Stimulated activated naive CD4-positive, alpha-beta T cell (primary cell): ENCODE measurements at places on chromosomes 13 and 19.

GRCh38 chr19:32022044-32022640 lies 323.3 kb upstream of the ZNF507 start:
- no peak for DNase-seq

DNA sequence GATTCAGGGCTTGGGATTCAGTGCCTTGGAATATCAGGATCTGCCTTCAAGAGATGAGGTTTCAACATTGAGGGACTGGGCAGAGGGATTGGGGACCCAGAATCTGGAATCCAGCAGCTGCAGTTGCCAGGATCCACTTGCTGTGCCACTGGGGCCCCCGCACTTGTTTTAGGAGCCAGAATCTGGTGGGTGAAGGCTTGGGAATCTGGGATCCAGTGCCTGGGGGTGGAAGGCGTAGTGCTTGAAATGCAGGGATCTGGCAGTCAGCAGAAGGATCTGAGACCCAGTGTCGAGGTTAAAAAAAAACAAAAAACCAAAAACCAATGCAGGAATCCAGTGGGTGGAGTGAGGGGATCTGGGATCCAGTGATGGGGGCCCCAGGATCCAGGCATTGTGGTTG lies 7.3 kb upstream of the SLC25A41 start:
- no peak for DNase-seq

DNA sequence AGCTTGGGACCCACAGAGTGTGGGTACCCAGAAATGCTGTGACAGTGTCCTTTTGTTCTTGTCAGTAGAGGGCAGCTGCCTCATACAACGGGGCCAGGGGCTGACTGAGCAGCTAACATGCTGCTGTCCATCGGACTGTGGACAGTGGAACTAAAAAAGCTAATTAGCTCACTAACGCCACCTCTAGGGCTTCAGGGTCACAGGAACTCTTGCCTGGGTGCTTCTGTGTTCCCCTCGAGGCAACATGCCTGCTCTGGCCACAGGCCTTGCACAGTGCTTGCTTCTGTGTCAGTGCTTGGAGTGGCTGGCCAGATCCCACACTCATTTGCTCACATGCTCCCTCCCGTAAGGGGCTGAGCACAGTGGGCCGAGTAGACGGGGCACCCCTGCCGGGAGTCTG lies 377.0 kb downstream of the OLFM4 start:
- DNase-seq, result no peak

GRCh38 chr19:40512473-40513344 lies 45.9 kb downstream of the SPTBN4 start:
- DNase-seq, result no peak

GRCh38 chr19:58252102-58252685 lies 23.5 kb downstream of the ZNF544 start:
- no peak for DNase-seq

- DNase-seq, result no peak
Measured at GRCh38 chr13:110536006-110536693, 25.4 kb downstream of the RAB20 start.

- DNase-seq, result no peak
Measured at GRCh38 chr19:42057846-42058245, 12.2 kb downstream of the GRIK5 start.

GRCh38 chr13:76904507-76904906 lies 18.3 kb upstream of the KCTD12 start:
- no peak for DNase-seq

DNA sequence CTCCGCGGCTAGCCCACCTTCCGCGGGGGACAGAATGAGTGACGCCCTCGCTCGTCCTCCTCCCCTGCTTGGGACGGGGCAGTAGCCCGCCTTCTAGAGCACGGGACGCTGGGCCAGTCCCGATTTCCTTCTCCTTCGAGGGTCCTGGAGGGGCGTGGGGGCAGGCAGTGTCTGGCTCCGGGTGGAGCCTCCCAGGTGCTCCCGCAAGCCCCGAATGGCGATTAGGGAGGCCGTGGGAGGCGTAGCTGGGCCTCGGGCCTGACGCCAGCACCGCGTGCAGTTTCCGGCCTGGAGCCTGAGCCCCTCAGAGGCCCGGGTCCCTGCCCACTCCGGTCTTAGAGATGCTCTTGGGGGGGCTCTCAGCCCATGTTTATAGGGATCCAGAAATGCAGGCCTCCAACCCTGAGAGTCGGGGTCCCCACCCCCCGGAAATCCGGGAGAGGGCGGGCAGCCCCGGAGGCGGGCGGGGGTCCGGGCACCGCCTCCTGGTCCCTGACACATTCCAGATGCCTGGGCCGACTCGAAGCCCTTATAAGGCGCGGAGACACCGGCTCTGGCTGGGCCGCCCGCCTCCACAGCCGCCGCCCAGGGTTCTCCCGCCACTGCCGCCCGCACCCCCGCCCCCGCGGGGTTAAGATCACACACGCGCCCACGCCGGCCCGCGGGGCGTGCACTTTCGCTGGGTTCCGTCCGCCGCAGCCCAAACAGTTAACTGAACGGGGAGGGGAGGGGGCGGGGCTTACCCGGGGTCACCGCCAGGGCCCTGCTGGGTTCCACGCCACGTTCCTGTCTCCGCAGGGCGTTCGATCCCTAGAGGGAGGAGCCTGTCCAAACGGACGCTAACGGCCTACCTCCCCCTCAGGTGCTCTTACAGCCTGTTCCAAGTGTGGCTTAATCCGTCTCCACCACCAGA lies 1.5 kb downstream of the MYADM start:
- DNase-seq, result peak; percentile 91

- peak; percentile 70 for DNase-seq
Measured at GRCh38 chr19:13100031-13100588, 2.5 kb downstream of the LYL1 start.

- peak; percentile 13 for DNase-seq
Measured at GRCh38 chr13:48265217-48265815, 32.3 kb downstream of the ITM2B start.

DNA sequence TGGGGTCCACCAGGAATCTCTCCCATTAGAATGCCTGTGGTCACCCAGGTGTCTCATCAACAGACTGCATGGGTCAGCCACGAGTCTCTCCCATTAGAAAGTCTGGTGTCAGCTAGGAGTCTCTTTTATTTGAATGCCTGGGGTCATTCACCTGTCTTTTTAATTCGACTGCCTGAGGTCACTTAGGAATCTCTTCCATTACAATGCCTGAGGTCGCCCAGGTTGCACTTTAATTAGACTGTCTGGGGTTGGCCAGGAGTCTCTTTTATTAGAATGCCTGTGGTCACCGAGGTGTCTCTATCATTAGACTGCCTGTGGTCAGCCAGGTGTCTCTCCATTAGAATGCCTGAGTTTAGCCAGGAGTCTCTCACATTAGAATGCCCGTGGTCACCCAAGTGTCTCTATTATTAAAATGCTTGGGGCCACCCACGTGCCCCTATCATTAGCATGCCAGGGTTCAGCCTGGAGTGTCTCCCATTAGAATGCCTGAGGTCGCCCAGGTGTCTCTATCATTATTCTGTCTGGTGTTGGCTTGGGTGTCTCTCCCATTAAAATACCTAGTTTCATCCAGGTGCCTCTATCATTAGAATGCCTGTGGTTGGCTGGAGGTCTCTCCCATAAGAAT lies 1474.3 kb downstream of the UQCRFS1 start:
- no peak for DNase-seq

GRCh38 chr19:39065928-39066327 lies 18.2 kb upstream of the ACP7 start:
- no peak for DNase-seq

DNA sequence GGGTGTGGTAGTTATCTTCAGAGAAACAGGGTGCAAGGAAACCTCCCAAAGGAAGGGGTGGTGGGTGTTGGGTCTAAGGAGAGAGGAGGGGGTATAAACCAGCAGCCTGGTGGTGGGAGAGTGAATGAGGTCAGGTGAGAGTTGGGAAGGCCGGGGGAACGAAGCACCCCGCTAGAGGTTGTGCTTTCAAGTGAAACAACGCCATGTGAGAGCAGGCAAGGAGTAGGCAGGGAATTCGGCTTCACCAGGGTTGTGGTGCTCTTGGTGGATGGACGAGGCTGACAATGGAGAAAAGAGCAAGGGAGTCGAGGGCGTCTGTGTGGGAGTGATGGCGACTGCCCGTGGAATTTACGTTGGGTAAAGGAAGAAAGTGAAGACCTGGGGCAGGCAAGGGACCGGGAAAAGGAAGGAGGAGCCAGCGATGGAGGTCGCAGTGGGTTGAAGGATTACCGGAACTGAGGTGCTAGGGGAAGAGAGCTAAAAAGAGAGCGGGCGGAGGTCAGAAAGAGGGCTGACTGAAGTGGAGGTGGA lies 2.1 kb upstream of the MLNR start:
- no peak for DNase-seq

- DNase-seq, result no peak
Measured at GRCh38 chr19:33612928-33613619, 8.7 kb upstream of the CHST8 start.

DNA sequence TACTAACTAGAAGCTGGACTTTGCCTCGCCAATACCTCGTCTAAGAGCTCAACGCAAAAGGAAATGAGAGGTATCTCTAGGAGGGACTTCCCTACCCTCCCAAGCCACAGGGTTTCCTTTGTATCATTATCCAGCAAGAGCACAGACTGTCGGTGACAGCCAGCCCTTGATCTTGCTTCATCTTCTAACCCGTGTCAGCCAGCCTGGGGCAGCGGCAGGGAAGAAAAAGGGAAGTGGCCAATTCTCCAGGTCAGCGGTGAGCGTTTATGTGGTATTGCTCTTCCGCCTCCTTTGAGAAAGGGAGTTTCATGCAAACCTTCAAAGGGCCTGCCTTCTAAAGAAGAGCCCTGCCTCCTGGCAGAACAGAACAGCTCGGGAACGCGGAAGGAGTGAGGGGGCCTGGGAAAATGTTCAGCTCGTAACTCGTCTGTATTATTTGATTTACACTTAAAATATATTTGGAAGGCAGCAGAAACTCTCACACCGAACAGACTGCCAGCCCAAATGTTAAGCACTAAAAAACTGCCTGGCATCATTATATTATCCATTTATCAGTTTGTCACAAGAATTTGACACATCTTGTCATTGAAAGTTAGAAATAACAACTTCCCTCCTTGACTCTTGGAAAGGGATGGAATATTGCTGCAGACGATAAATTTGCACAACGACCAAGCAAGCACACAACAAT lies 41.8 kb downstream of the EFNB2 start:
- DNase-seq, result no peak

GRCh38 chr13:112510987-112511685 lies 76.8 kb downstream of the TUBGCP3 start:
- no peak for DNase-seq

DNA sequence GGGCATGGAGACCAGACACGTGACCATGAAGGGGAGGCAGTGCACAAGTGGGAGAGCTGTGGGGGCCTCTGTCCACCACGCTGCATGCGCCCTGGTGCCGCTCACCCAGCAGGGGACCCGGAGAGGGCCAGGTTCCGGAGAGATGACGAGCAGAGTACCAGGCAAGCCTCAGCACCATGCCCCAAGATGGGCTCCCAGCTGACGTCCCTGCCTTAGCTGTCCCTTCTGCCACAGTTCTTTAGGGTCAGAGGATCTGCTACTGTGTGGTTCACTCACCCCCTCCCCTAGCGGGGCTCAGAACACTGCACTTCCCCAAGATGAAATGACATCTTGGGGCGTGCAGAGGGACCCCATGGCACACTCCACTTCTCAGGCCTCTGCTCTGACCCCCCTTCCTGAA lies 9.6 kb upstream of the PRKD2 start:
- DNase-seq, result no peak

DNA sequence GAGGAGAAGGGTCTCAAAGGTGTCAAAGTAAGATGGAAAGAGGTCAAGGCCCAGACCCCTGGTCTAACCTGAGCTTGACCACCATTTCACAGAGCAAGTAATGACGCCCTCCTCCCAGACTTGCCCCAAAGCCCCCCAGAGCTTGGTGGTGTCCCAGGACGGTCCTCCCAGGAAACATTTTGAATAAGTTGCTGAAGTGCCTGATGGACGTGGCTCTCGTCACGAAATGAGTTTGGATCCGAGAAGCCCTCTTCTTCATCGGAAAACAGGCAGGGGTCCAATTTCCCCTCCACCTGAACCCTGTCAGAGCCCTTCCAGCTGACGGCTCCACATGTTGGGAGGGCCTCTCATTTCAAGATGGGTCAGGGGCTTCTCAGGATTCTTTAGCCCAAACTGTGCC lies 54.5 kb upstream of the TPM4 start:
- DNase-seq, result no peak

- DNase-seq, result no peak
Measured at GRCh38 chr19:20416661-20417060, 148.9 kb downstream of the ZNF737 start.

- no peak for DNase-seq
Measured at GRCh38 chr13:63840551-63841421, 2425.1 kb upstream of the PCDH20 start.

DNA sequence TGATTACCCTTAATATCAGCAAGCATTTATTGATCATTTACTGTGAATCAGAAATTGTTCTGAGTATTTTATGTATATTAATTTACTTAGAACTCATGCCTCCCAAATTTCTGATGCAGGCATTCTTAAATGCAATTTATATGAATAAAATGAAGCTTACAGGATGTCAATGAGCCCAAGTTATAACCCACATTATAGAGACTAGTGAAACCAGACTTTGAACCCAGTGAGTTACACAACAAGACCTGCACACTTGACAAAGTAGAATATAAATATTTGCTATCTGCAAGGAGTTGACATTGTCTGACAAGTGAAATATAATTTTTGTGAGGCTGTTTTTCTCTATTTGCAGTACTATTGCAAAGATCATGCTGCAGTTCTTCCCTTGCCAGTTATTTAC lies 656.0 kb downstream of the GPC5 start:
- DNase-seq, result no peak
